ENCODE measurements at places on chromosomes 7 and 10.
A peak's percentile ranks its signal among the peaks of the same experiment; 100 is the strongest.

DNA sequence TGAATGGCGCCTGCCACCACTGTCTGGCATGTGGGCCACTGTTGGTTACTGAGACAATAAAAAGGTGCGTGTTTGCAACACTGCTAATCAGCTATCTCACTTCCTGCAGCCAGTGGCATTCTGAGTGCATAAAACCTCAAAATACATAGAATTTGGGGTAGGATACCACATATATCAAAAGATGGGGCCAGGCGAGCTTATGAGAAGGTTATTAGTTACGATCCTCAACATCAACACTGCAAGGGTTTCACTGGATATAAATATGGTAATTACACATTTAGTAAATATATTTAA is 200.2 kb downstream of the WDR37 start:
- no peak for DNase-seq

- DNase-seq: peak; percentile 37
Observed at GRCh38 chr7:125934539-125934938, 1004.9 kb upstream of the POT1 start.

- DNase-seq: no peak
Observed at GRCh38 chr7:157978766-157979165, 608.9 kb downstream of the PTPRN2 start.

DNA sequence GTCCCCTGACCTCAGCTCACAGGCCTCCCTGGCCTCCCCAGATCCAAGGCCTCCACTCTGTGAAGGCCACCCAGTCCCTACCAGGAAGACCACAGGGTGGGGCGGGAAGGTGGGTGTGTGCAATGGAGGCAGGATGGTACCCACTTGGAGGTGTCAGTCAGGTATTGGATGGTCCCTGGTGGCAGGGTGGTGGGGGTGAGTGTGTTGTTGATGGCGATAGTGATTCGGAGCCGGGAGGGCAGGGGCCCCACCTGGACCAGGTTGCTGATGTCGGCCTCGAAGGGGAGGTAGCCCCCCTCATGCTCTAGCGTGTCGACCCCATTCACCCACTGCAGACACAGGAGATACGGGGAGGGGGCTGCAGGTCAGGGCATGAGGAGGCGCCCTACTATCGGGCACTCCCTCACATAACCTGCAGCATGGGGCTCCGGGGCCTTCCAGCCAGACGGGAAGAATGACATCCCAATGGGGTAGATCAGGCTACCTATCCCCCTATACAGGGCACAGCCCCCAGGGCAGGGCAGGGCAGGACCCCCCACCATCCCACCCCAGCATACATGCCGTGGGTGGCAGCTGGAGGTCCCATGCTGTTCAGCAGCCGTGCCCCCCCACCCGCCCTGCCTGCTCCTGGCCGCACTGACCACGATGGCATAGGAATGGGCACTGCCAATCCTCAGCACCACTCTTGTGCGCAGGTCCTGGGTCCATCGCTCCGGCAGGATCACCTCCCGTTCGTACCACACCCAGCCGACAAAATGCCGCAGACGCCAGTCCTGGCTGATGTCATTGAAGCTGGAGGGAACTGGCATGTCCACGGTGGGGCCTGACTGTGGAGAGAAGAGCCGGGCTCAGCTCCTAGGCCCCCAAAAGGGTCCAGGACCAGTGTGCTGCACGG is 2.2 kb downstream of the GUSB start:
- DNase-seq: no peak

DNA sequence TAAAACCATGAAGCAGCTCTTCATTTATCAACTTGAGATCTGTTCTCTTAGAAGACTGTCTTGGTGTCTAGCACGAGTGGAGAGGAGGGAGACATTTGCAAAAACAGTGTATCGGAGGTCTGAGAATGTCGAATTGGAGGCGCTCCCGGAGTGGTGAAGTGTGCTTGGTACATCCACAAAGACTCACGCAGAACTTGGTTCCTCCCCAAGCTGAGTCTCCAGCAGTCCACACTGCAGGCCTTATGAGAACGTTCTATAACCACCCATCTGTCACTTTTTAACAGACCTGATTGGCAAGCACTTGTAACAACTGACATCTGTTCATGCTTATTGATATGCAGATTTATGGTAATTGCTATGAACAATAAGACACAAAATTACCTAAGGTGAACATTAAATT is 261.6 kb downstream of the CELF2 start:
- no peak for DNase-seq

DNA sequence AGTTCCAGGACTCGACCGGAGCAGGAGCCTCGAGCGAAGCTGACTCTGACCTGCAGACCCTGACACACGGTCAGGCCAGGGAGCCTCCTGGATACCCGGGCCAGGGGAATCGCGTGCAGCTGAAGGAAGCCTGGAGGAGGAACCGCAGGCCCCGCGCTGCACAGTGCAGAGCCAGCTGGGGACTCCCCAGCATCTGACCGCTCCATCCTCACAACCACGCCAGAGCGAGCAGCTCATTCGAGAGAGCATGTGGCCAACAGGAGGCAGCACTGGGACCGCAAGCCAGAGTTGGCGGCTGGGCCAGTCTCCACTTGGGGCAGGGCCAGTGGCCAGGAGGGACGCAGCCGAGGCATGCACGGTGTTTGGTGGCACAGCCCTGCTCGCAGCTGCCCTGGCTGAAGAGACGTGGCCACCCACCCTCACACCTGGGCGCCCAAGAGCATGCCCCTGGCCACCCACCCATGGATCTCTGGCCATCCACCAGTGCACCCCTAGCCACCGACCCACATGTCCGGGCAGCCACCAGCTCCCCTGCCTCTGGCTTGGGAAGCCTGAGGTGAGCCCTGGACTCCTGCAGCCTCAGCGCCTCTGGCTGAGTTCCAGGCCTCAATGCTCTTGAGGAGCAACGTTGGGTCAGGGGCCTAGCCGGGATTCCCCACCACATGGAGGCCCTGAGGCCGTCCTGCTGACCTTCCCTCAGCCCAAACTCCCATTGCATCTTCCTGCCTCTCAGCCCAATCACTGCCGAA is 213.9 kb downstream of the ELFN1 start:
- no peak for DNase-seq

DNA sequence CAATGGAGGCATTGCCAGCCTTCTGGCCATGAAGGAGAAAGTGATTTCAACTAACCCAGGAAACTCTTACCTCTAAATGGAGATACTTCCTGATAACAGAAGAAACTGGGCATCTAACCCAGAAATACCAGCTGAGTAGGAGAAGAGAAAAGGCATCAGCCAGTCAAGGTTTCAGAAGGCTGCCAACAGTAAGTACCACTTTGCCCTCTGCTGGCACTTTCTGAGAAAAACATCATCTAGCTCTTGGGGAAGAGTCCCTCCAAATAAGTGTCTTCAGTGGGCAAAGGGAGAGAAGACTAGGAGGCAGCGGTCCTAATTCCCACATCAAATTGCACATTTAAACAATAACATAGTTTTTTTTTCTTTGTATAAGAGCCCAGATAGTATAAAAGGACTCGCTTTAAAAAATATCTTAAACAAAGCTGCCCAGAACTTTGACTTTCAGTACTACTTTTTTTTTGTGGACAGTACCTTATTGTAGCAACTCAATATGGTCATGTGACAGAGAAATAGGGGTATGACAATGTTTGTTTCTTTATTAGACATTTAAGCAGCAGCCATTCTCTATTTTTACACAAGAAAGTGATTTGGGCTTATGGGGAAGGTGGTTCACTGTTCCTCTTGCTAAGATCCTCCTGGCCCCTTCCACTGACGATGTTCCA is 157.3 kb downstream of the CTTNBP2 start:
- DNase-seq: no peak

GRCh38 chr7:104124893-104125477 is 82.8 kb downstream of the ORC5 start:
- DNase-seq: no peak

DNA sequence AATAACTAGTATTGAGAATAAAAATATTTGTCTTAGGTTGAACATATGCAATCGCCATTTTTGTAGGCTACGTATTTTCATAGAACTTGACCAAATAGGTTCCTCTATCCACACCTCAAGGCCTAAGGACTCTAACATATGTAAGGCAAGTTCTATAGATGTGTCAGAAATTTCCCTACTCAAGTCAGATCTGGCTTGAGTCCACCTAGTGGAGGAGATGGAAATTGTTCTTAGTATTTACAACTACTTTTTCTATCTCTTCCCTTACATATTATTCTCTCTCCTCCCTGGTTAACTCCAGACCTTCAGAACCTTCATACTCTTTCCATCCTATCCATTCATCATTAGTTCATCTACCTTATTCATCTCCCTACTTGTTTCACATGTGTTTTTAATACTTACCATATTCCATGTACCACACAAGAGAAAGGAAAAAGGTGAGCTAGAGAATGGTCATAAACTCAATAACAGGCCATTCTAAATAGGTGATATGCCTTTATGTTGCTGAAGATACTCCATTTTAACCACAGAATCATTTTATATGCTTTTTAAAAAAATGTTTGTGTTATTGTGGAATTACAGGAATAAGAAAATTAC is 174.5 kb upstream of the HDAC9 start:
- DNase-seq: no peak

DNA sequence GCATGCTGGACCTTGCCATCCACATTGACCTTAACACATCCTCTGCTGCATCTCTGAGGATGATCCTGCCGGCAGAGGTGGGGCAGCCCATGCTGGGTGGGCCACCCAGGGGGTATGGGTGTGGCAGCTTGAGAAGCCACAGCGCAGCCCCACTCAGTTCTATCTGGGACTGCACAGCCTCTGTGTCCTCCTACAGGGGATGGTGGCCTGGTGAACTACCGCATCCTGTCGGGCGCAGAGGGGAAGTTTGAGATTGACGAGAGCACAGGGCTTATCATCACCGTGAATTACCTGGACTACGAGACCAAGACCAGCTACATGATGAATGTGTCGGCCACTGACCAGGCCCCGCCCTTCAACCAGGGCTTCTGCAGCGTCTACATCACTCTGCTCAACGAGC is 12.2 kb upstream of the C10orf105 start:
- no peak for DNase-seq

GRCh38 chr7:69429911-69430383 is 168.3 kb upstream of the AUTS2 start:
- peak; percentile 29 for DNase-seq

- no peak for DNase-seq
Observed at GRCh38 chr7:128100949-128101713, 69.9 kb upstream of the LRRC4 start.

- no peak for DNase-seq
Observed at GRCh38 chr10:106608066-106608465, 556.4 kb downstream of the SORCS1 start.

DNA sequence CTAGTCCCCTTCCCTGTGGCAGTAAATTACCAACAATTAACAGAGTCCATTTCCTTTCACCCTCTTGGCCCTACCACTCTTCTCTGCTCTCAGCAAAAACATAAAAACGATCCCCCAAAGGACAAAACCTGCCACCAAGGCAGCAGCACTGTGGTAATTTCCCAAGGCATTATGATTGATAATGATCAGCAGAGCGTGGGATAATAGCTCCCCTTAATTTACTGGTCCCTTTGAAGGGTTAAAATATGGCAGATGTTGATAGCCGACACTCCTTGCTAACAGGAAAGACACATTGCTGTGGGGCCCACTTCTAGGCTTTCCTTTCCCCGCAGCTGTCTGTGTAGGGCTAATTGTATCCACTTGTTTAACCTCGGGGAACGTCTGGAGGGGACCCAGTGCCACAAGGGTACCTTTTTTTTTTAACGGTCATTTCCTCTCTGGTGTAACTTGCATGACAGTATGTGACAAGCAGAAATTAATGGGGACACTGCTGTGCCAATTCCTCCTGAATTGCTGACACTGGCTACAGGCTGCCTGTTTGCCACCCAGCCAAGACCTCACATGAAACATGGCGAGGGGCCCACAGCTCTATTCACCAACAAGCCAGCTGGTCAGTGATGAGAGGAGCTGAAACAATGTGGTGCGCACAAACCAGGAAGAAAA is 81.3 kb downstream of the CDK6 start:
- DNase-seq: no peak

DNA sequence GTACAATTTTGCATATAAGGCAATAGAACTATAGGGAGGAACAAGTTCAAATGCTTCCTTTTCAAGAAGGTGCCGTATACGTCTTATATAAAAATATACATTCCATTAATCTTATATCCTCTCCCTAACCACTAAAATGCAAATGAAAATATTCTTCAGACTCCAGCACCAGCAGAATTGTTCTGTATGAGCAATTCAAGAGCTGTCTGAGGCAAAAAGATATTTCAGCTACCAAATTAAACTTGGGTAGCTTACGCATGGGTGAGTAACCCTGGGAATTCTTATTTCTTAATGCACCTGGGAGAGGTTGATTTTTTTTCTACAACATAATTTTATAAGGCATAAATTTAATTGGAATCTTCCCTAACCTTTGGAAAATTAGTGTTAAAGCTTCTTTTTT is 42.2 kb upstream of the GSDME start:
- DNase-seq: no peak

DNA sequence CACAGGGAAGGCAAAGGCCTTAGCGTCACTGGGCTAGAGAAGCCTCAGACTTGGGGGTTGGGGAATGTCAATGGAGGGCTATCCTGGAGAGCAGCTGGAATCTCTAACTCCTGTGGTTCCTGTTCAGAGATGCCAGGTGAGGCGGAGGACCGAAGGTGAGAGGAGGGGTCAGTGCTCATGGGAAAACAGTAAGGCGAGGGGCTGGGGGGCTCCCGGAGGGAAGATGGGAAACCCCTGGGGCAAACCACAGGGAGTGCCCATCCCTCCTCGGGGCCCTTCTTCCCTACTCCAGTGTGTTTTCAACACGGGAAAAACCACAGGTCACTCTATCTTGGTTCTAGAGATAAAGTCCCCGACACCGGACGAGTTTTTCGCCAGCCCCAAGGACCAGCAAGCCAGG is 3.3 kb downstream of the LRCH4 start:
- DNase-seq: no peak

GRCh38 chr7:73626814-73627213 is 2.5 kb upstream of the MLXIPL start:
- no peak for DNase-seq

DNA sequence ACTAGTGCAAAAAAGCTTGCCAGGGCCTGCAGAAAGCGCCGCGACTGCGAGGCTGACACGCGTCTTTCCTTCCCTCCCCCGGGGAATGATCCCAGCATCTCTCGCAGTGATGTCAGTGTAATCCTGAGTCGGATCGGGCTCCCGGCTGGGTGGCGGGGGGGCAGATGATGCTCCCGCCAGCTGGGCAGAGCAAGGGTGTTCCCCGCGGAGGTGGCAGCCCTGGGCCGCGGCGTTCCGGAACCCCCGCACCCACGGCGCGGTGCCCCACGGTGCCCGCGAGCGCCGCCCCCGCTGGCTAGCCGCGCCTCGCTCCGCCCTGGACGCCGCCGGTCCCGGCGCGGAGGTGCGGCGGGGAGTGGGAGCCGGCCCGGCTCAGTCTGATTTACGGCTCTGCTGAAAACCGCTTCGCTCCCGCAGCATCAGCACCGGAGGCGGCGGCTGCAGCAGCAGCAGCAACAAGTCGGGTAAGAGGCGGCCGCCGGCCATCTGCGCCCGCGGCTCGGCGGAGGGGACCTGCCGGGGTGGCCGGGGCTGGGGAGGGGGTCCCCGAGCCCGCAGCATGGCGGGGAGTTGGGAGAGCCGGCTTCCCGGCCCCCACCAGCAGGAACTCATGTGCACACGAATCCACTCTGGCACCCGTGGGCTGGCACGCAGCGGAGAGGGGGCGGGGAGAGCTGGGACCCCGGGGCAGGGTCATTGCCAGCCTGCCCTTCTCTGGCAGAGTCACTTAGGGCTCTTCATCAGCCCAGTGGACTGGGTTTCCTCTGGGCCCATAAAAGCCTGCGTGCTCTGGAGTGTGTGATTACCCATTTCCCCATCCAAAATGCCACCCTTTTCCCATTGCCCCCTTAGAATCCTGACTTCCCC is at the start of gene ZNF365:
TSS of gene ZNF365 (plus strand) at position 375 of the 867 bp plus-strand sequence. CDS start 1,825 bp downstream, outside the sequence.
- DNase-seq: no peak

GRCh38 chr7:137977173-137977572 is 24.7 kb downstream of the CREB3L2 start:
- DNase-seq: no peak

Data from DMS79 (cell line).